ENCODE measurements at places on chromosomes 2 and 18. TPM values are rescaled to one million over a fixed set of nuclear protein-coding genes. Genes with fewer than 3 reads are reported as not detected.

GRCh38 chr2:135664623-135665068 is 77.0 kb upstream of the UBXN4 start:
- no peak for DNase-seq

The C18orf54 gene
- 0.42 TPM for total RNA-seq

DNA sequence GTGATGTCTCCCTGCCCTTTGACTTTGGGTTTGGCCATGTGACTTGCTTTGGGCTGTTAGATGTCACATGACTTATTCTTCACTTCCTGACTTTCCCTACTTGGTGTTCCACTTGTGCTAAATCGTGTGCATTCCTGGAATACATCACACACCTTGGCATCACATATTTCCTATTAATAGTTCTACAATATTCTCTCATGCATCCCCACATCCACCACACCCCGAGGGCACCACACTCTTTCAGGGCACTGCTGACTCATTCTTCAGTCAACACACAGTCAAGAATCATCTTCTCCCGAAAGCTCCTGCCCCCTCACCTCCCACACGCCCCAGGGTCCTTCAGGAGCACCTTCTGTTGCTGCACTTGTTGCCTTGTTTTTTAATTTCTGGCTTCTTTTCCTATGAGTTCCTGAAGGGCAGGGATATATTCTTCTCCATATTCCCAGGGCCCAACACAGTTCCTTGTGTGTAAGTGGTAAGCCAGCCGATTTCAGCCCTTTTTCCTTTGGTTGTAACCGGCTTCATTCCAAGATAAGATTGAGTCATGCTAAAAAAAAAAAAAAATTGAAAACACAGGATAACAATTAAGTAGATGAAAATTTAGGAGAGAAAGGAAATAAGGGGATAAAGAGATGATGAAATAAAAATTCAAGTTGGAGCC is 341.4 kb downstream of the SLC4A3 start:
- DNase-seq, result no peak

DNA sequence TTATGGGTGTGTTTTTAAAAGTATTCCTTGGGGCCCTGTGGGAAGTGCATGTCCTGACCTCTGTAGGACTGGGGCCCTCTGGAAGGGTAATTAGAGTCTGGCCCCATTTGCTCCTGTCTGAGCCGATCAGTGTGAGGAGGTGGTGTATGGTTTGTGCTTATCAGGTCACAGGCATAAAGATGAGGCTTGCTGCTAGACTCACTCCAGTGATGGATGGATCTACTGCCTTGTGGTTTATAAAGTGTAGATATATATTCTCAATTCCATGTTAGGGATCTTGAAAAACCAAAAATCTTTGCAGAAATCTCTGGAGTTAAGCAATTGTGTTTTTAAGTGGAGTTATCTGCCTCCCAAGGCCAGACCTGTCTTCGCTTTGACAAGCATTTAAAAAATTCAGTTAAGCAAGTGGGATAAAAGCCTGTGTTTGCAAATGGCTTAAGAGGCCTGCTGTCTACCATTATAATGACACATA is 182.4 kb downstream of the PTPRM start:
- no peak for DNase-seq

DNA sequence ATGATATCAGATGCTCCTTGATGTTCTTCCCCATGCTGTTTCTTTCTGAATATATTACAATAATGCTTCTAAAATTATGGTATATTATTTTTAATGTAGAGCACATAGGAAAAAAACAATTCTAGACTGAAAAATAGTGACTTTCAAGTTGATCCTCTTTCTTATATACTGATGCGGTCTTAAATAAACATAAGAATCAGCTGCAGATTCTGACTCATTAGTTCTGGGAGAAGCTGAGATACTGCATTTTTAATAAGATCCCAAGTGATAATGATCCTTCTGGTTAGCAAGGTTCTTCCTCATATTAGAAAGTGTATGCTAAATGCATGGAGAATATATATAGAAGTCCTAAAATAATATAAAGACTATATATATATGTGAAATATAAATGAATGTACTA is 124.9 kb downstream of the XIRP2 start:
- DNase-seq, result no peak

GRCh38 chr2:190767821-190768220 is 112.8 kb upstream of the GLS start:
- no peak for DNase-seq

The NLRC4 gene
- 0.39 TPM for total RNA-seq

DNA sequence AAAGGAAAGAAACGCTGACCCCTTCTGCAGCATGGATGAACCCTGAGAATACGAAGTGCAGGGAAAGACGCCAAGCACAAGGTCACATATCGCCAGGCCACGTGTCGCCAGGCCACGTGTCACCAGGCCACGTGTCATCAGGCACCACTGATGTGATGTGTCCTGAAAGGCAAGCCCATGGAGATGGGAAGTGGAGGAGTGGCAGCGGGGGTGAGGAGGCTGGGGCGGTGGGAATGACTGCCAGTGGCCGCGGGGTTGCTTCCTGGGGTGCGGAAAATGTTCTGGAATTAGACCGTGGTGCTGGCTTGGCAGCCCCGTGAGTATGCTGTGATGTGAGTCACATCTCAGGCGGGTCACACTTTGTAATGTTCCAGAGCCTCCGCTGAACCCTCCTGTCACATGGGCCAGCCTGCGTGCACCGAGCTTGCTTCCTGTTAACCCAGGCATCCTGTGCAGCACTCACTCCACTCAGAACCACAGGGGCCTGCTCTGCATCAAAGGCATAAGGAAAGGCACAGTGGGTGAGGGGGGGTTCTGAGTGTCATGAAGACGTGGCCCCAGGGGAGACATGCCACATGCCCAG is 39.0 kb downstream of the SLC66A2 start:
- DNase-seq, result peak; percentile 68

- no peak for DNase-seq
Observed at GRCh38 chr18:6495536-6495935, 80.8 kb upstream of the L3MBTL4 start.

The IGFBP5 gene
- 231 TPM for total RNA-seq

The SDC1 gene
- total RNA-seq, result 0.09 TPM

- DNase-seq, result no peak
Observed at GRCh38 chr2:109677835-109678580, 63.8 kb downstream of the SOWAHC start.

GRCh38 chr2:68251855-68252399 is 405 bp downstream of the PPP3R1 start:
- peak; percentile 73 for DNase-seq

- no peak for DNase-seq
Observed at GRCh38 chr2:46381871-46382270, 84.7 kb downstream of the EPAS1 start.

- DNase-seq, result no peak
Observed at GRCh38 chr2:72917138-72917876, at the start of gene EMX1. Gene EMX1, plus strand, starts transcription at chr2:72917519. Its CDS starts 334 bp downstream, at chr2:72917853.

The C2orf80 gene
- total RNA-seq, result not detected

- no peak for DNase-seq
Observed at GRCh38 chr2:241565411-241565810, 6.9 kb downstream of the BOK start.

- no peak for DNase-seq
Observed at GRCh38 chr2:31654241-31654640, 73.5 kb upstream of the SRD5A2 start.

- no peak for DNase-seq
Observed at GRCh38 chr2:109411640-109412325, 202.0 kb downstream of the SEPTIN10 start.
